NCI-H1105 treated with DMSO at 0.1 percent for 48 hours (cell line): ENCODE measurements at places on chromosomes 2 and 18.
A peak's percentile ranks its signal among the peaks of the same experiment; 100 is the strongest.

- DNase-seq, result no peak
These were observed 51.0 kb upstream of the CYP26B1 start for GRCh38 chr2:72198532-72199241.

DNA sequence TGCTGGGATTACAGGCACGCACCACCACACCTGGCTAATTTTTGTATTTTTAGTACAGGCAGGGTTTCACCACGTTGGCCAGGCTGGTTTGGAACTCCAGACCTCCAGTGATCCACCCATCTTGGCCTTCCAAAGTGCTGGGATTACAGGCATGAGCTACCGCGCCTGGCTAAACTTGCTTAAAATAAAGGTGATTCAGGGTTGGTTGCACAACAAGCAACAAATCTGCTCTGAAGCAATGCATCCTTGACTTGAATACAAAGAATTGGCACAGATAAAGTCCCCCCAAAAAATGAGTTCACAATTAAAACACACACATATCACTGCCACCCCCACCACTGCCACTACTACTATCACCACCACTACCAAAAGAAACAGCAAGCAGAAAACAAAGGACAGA lies 34.9 kb downstream of the CCDC88A start:
- no peak for DNase-seq

DNA sequence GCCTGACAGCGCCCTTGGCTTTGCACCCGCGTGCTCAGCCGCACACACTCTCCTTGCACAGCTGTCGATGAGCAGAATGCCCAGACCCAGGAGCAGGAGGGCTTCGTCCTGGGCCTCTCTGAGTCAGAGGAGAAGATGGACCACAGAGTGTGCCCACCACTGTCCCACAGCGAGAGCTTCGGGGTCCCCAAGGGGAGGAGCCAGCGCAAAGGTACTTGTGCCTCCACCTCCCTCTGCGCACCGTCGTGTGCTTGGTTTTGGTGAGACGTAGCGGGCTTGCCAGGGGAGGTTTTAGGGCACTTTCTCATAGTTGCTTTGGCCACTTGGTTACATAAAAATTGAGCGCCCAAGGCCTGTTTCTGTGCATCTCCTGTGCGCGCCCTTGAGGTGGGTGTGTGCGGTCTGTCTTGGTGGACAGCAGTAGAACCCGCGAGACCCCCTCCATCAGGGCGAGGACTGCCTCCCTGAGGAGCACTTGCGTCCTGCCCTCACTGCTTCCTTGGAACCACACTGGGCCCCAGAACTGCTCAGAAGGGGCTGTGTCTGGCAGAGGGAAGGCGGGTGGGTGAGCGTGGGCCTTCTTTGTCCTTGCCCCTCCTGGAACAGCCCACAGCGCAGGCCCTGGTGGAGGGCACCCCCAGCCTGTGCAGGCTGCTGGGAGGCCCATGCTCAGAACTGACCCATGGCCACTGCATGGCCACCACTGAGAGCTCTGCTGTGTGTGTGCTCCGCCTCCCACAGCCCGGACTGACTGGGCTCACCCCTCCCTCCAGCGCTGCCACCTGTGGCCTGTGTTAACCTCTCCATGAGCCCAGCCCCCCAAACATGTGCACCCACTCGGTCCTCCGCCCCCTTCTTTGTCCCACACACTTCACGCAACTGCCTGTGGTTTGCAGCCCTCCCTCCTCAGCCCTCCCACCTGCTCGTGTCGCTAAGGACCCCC lies 95.9 kb downstream of the DGKD start:
- no peak for DNase-seq

- no peak for DNase-seq
These were observed 109.7 kb upstream of the MGAT5 start for GRCh38 chr2:134144081-134144596.

DNA sequence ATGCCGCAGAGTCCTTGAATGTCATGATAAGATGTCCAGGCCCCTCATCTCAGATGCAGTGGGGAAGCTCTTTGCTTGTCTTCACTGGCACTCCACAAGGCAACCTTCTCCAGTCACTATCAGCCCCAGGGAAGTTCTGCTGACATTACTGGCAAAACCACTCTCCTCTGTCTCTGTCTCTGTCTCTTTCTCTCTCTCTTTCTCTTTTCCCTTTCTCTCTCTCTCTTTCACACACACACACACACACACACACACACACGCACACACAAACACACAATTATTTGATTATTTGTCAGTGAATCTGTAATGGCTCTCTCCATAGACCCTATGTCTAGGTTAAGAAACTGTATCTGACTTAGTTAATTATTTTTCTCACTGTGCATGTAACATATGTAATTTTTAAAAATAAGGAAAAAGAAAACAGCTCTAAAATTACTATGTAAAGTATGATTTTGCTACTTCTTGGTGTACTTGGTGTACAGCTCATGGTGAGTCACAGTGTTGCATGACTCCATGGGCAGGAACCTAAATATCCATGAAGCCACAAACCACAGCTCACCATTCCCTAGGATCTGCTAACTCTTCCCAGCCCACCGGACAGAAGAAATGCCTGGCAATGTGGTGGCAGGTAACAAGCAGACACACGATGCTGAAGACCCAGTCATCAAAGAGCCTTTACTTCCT lies 594.9 kb upstream of the ID2 start:
- DNase-seq, result no peak

- peak; percentile 35 for DNase-seq
These were observed 82.8 kb upstream of the SEC11C start for GRCh38 chr18:59056706-59057492.

- DNase-seq, result no peak
These were observed 12.5 kb upstream of the LBH start for GRCh38 chr2:30218814-30219213.

DNA sequence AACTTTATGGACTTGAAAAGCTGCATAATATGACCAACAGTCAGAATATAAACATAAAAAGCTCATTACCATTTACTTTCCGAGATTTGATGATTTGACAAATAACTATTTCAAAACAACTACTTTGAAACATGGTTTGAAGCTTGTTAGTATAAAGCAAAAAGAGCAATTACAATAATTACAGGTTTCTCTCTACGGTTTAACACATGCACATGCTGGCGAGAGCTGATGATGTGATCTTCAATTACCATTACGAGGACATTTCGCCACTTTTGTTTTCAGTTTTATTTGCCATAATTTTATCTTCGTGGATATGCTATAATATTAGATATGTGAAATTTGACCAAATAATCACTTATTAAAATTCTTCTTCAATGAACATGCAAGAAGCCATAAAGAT lies 270.1 kb downstream of the TCF4 start:
- peak; percentile 93 for DNase-seq

DNA sequence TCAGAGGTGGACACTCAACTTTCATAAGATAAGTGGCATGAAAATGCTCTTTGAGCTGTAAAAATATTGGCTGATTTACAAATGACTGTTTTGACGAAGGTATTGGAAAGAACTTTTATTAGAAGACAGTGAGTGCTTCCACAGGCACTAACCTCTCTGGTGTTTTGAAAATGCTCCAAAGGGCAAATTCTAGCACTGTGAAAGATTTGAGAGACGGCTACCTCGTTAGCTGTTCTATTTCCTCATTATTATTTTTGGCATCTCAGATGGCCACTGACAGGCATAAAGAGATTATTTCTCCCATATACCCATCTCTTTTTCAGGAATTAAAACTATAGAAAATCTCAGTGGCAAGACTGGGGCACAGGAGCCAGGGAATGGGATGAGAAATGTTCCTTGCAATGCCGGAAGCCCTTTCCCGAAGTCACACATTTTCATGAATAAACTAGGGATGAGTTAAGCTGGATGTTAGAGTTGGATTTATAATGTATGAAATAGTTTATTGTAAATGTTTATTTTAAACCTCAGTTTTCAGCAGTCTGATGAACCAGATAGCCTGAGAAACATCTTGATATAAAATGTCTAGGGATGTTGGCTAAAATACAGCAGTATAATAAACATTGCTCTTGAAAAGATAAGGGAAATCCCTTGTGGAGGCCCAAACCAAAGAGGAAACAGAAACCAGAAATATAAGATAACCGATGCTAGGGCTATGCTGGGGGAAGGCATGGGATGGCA lies 175.7 kb downstream of the ASB1 start:
- no peak for DNase-seq

DNA sequence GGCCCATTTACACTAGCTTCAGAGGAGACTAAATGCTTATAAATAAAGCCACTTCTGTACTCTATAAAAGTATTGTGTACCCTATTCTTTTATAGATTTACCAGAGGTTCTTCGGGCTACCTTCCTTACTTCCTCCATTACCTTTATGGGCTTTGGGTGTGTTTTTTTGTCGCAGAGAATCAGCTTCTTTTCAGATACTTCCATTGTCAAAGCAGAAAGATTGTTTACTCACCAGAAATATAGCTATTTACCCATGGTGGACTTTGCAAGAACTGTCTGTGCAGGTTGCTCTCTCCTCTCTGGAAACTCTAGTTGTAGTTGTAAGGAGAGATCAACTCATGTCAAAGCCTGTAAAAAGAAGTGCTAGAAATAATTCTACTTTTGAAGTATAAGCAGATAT lies 14.8 kb downstream of the CCDC121 start:
- no peak for DNase-seq

- DNase-seq, result peak; percentile 80
These were observed 553.7 kb upstream of the SYT4 start for GRCh38 chr18:43830947-43831346.

GRCh38 chr2:192090911-192091310 lies 103.8 kb downstream of the TMEFF2 start:
- DNase-seq, result no peak
